MCF 10A (cell line): ENCODE measurements at places on chromosomes 12 and 14.

- no peak for DNase-seq
Measured at GRCh38 chr12:68959891-68960464, 27.0 kb upstream of the CPM start.

DNA sequence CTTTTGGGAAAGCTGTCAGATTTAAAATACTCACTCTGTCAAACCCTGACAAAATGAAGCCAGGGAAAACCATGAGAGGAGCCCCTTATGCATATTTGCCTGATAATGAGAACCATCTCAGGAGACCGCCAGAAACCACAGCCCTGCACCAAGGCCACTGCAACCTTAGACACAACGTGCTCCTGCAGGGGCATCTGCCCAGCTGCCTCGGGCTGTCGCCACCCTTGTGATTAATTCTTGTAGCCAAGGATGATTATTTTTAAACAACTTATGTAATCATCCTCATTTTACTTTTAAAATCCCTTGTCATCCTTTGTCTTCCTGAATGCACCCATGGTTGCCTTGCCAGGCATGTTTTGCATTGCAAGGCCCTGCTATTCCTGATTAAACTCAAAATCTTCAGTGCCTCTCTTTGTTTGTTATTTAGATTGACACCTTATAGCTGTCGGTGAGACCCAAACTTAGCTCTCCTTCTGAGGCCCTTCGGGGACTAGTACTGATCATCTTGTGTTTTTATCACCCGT is 766.4 kb upstream of the TMEM132C start:
- no peak for DNase-seq

DNA sequence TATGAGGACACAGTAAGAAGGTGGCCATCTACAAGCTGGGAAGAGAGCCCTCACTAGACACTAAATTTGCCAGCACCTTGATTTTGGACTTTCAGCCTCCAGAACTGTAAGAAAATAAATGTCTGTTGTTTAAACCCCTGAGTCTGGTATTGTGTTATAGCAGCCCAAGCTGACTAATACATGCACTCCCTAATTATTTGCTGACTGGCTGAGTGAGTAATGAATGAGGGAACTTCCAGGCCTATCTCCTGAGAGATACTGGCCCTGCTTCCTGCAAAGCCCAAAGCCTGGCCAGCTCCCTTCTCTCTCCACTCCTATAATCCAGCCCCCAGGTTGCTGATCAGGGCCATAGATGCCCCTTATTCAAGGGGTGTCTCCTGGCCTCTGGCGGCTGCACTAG is 120.0 kb upstream of the NOS1 start:
- DNase-seq, result no peak

GRCh38 chr12:54562750-54563356 is 13.5 kb downstream of the PDE1B start:
- DNase-seq, result peak; percentile 13

DNA sequence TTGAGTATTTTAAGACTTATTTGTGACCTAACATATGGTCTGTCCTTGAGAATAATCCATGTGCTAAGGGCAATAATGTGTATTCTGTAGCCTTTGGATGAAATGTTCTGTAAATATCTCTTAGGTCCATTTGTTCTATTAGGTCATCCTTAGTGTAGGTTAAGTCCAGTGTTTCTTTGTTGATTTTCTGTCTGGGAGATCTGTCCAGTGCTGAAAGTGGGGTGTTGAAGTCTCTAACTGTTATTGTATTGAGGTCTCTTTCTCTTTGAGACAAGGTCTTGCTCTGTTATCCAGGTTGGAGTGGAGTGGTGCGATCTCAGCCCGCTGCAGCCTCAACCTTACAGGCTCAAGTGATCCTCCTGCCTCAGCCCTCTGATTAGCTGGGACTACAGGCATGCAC is 108.0 kb downstream of the FIGNL2 start:
- no peak for DNase-seq
